ENCODE measurements at places on chromosomes 3 and 15.

DNA sequence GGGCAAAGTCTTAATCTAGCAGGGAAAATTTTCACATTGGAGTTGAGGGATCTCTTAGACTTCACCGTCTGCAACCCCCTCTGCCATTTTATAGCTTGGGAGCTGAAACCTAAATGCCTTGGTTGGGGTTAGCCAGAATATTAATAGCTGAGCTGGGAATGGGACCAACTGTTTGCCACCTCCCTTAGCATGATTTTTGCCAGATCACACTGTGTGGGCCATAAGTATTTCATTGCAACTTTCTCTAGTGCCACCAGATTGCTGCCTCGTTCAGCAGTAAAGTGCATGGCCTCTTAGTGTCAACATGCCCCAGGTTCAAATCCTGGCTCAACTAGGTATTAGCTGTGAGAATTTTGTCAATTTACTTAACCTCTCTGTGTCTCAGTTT, 55.9 kb upstream of the ABHD17C start:
- DNase-seq: no peak

GRCh38 chr3:183555541-183556081, at the start of gene KLHL6:
TSS of gene KLHL6 (minus strand) at chr3:183555706. CDS start at chr3:183555653, 53 bp downstream.
- peak; percentile 66 for DNase-seq

GRCh38 chr15:25664761-25665160, 198.4 kb downstream of the ATP10A start:
- no peak for DNase-seq

- DNase-seq: no peak
Observed at GRCh38 chr3:35894735-35895134, 255.4 kb downstream of the ARPP21 start.

GRCh38 chr3:74041068-74041675, 416.4 kb upstream of the PDZRN3 start:
- no peak for DNase-seq

DNA sequence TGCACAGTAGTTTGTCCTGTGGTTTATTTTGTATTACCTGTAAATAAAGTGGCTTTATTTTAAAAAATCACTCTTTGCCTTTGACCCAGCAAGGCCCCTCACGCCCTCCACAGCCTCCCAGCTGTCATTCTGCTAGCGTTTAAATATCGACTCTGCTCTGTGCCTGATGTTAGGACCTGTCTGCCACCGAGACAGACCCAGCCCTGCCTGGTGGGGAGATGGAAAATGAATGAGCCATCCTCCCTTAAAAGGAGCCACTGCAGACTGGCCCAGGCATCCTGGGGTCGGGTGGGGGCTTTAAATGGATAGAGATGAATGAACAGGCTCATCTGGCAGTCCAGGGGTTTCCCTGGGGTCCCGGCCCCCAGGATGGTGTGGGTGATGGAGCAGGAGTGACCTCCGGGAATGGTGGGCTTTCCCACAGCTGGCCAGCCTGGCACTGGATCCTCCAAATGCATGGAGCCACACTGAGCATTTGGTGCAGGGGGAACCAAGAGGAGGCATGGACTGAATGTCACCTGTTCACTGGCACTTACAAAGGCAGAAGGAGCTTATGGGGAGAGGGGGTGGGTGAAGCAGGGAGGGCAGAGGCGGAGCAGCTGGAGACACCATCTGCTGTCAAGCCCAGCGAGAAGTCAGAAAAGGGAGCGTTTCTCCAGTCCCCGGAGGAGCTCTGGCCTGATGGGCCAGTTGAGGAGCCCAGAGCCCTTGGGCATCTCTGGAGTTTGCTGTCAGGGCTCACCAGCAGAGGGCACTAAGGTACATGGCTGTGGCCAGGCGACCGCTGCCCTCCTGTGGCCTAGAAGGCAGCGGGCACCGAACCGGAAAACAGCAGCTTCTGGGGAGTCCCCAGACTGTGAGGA, 11.9 kb downstream of the GRM2 start:
- DNase-seq: peak; percentile 53

GRCh38 chr15:74006774-74007639, 12.5 kb downstream of the PML start:
- DNase-seq: no peak

DNA sequence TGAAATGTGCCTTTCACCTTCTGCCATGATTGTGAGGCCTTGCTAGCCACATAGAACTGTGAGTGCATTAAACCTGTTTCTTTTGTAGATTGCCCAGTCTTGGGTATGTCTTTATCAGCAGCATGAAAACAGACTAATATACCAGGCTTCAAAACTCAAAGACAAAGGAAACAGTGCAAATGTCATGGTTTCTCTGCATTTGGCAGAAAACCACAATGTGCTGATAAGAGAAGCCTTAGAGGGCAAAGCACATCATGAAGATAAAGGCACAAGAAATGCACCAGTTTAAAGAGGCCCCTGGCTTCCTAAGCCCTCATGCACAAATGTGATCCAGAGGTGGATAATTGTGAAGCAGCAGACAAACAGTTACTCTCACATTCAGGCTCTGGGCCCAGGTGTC, 259.2 kb downstream of the CPNE4 start:
- DNase-seq: no peak

GRCh38 chr15:68433551-68433950, 1.6 kb upstream of the ITGA11 start:
- no peak for DNase-seq

GRCh38 chr15:45434078-45434567, 55.8 kb upstream of the GATM start:
- no peak for DNase-seq

DNA sequence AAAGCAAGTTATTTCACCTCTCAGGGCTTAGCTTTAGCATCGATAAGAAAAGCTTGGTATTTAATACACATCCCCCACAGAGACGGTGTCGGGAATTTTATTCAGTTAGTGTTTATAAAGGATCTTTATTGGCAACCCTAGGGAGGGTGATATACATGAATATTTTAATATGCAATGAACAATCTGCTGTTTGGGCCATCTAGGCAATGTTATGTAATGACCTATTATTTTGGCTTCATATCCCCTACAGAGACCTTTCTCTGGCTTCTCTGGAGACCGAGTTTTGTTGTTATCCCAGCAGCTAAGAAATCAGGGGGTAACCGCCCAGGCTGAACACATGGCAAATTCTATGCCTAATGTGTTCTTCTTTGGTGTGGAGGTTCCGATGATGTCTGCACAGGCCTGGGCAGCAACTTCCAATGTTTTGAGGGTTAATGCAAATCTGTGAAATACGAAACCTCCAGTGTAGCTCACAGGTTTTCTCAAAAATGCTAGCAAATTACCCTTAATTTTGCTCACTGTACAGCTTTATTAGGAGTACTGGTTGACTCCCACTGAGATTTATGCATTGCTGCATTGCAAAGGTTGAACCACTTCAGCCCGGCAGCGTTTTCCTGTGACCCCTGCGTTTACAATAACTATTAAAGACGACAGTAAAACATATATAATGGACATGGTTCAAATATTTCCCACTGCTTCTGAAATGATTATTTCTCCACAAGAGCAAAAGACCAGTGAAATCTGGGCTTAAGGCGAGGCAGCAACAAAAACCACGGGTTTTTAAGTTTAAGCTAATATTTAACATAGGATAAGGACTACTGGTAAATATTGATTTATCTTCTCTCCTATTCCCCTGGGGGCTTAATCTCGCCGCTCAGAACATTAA, 298.3 kb upstream of the NR2E3 start:
- DNase-seq: no peak
